CD4-positive, alpha-beta T cell treated with Interleukin-1 beta for 1 hour (primary cell): ENCODE measurements at places on chromosomes 16 and 17.

DNA sequence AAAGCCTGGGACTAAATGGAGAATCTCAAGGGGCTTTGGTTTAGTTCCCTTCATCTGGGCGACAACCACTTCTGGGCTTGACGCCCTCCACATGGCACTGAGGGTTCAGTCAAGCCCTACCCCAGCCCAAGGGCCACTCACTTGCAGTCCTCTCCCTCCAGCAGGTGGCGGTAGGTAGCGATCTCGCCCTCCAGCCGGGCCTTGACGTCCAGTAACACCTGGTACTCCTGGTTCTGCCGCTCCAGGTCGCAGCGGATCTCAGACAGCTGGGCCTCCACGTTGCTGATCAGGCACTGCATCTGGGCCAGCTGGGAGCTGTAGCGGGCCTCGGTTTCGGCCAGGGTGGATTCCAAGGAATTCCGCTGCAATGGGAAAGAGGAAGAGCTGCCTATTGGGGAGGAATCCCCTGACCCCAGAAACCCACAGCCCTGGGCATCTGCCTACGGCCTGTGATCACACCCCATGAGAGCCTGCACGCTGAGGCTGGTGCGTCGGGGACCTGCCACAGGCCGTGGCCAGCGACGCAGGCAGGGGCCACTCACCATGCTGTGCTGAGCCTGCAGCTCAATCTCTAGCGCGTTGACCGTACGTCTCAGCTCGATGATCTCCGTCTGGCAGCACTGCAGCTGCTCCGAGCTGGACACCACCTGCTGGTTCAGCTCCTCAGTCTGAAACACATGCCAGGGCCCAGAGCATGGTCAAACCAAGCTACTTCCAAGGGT, 2.7 kb downstream of the KRT36 start:
- peak; percentile 6 for DNase-seq

- DNase-seq, result no peak
Measured at GRCh38 chr16:52621651-52622050, 74.7 kb upstream of the TOX3 start.

DNA sequence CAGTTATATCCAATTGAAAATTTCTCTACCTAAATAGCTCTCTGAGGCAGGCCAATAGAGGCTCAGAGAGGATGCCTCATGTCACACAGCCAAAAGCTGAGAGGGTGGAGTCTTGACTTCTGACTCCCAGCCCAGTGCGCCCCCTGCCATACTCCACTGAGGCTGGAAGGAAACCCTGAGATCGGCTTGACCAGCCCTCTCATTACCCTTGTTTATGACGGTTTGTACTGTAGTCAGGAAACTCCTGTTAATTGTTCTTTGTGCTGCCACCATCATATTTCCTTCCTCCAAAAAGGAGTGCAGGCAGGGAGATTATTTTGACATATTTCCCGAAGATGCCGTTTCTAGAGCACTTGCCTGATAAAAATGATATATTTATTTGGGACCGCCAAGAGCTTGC, 107.9 kb downstream of the AIPL1 start:
- DNase-seq, result no peak

DNA sequence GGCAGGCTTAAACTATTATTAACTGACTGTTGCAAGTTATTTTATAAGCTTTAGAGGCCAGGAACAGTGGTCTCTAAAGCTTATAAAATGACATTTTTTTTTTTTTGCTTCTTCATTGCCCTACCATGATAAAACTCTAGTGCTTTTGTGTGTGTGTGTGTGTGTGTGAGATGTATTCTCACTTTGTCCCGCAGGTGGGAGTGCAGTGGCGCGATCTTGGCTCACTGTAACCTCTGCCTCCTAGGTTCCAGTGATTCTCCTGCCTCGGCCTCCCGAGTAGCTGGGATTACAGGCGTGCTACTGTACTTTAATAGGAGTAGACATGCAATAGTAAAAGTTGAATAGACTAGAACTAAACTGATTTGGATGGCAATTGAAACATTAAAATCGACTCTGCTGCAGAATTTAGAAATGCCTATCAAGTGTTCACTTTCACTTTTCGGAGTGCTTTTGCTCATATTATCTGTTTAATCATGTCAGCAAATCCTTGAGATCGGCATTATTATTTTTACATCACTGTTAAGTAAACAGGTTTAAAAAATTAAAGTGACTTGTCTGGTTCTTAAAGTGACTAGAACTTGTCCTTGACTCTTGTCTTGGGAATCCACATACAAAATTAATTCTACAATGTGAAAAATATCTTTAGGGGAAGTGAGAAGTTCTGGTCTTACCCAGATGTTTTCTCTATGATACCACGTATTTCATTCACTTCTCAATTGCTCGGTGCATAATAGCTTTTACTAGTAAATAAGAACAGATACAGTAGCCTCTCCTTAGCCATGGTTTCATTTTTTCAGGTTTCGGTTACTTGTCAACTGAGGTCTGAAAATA, 8.4 kb upstream of the PCTP start:
- no peak for DNase-seq

DNA sequence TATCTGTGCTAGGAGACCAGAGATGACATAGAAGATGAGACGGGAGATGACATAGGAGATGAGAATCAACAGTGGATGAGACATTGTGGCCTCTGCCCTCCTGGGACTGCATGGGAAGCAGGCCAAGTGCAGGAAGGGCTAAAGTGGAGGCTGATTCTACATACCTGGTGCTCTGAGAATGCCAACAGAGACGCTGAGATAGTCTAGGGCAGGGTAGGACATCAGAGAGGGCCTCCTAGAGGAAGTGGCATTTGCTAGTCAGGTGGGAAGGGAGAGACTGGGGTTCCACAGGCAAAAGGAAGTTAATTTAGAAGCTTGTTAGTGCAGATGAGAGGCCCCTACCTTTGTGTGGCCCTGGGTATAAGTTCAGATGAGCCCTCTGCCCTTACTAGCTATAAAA, 224.2 kb downstream of the CBLN1 start:
- DNase-seq, result no peak

DNA sequence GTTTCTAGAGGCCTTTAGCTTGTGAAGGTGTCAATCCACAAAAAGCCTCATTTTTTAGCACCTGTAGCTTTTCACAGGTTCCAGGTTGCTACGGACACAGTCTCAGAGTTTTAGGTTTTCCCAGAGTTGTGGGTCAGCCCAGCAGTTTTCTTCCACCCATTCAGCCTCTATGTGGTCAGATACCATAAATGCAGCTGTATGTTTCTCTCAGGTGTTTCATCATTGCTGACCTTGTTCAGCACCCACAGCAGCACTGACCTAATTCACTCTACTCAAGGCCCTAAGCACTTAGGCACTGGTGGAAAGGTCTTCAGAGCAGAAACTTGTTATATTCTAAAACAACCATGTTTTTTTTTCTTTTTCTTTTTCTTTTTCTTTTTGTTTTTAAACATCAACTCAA, 15.0 kb upstream of the SPACA3 start:
- no peak for DNase-seq

DNA sequence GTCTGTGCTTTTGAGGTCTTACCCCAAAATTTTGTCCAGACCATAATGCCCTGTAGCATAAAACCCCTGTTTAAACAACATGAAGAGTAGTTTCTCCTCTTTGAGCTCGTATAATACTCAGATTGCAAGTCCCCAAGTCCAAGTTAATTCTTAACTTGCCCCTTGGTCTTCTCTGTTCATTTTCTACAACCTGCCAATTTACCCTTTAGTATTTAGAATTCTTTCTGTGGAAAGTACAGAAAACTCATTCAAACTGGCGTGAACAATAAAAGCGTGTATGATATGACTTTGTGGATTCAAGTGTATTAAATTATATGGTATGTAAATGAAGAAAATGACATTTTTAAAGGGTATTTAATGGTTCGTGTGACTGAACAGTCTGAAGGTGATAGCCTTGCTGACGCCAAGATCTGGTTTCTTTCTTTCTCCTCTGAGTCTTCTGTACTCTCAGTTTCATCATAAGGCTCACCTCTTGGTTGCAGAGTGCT, 185.6 kb downstream of the PRKCA start:
- DNase-seq, result no peak

DNA sequence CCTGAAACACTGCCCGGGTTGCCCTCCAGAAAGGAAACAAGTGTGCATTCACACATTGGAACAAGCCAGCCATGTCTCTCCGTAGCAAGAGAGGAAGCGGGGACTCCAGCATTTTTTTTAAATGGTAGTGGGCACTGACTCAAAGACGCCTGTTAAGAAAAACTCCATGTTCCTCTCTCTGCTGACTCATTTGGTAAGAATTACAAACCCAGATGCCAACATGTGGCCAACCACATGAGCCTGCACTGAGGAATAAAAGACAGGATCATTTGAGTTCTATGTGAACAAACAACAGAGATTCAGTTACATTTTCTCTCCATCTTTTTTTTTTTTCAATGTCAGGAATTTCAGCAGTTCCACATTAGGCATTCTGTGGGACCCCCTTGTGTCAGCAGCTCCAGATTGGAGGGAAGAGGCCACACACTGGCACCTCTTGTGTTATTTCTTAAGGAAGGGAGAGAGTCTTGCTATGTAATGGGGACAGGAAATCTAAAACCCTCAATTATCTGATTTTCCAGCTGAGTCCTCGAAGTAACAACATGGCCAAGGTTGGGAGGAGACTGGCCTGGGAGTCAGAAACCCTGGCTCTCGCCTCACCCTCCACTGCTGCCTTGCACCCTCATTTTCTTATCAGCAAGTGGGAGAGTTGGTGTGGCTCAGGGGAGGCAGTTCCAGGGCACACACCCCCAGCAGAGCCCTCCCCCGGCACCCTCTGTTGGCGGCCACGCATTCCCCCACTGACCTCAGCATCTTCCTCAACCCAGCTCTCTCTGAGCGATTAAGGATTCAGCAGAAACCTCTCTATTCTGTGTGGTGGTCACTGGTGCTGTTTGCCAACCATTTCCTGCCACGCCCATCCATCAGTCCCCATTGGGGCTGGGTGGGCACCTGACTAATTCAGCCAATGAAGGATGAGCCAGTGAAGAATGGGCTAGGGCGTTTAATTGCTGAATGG, 173.0 kb downstream of the FOXL1 start:
- no peak for DNase-seq

DNA sequence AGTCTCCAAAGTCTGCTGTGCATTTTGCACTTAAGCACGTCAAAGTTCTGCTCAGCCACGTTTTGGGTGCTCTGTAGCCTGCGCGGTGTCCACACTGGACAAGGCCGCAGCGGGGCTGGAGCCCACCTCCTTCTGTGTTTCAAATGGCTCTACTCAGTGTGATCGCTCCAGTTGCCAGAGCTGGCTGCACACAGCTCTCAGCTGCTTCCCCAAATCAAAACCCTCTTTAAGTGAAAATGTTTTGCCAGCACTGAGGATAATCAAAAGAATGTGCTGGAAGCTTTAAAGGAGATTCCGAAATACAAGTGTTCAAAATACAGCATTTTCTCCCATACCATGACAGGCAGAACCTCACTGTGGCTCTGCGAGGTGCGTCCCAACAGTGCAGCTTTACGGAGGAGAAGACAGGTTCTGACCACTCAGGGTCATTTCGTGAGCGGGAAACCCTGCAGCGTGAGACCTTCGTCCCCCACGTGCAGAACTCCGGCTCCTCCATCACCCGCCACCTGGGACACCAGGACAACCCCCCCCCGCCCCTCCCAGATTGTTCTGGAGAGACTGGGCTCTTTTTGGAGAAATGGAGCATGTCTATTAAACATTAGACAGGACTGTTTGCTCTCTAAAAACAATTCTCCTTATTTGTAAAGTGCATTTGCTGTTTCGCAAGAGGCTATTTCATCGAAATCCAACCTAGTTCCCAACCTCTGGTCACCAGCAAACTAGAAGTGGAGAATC, 16.6 kb downstream of the TBC1D16 start:
- DNase-seq, result no peak
